Natural killer cell (primary cell): ENCODE measurements at places on chromosomes 1 and 21. TPM values are rescaled to one million over a fixed set of nuclear protein-coding genes. Genes with fewer than 3 reads are reported as not detected.

Gene EPS8L3
- 0.47 TPM for total RNA-seq

Gene AGMAT
- total RNA-seq, result 0.65 TPM

Gene PCP4
- total RNA-seq, result not detected

Gene HES3
- total RNA-seq, result not detected

Gene FABP3
- not detected for total RNA-seq

Gene DNAI4
- total RNA-seq, result 2.2 TPM

Gene BGLAP
- 0.45 TPM for total RNA-seq

Gene B4GALT2
- total RNA-seq, result 2.2 TPM

Gene TIAM1
- total RNA-seq, result 19.1 TPM

Gene LCE2B
- total RNA-seq, result not detected

Gene PRR9
- total RNA-seq, result not detected

Gene LRRC38
- not detected for total RNA-seq
